ENCODE measurements at places on chromosomes 1 and 21.

GRCh38 chr1:211543025-211543424 is 35.9 kb downstream of the SLC30A1 start:
- DNase-seq = no peak

GRCh38 chr1:65230731-65231481 is 78.4 kb upstream of the DNAJC6 start:
- DNase-seq = no peak

- no peak for DNase-seq
Measured at GRCh38 chr1:81511281-81511680, 289.5 kb upstream of the ADGRL2 start.

GRCh38 chr1:160954158-160955104 is at the start of gene ITLN2:
ITLN2 (minus strand) TSS chr1:160954809; CDS start chr1:160954741, 68 bp downstream.
- DNase-seq = peak; percentile 6

DNA sequence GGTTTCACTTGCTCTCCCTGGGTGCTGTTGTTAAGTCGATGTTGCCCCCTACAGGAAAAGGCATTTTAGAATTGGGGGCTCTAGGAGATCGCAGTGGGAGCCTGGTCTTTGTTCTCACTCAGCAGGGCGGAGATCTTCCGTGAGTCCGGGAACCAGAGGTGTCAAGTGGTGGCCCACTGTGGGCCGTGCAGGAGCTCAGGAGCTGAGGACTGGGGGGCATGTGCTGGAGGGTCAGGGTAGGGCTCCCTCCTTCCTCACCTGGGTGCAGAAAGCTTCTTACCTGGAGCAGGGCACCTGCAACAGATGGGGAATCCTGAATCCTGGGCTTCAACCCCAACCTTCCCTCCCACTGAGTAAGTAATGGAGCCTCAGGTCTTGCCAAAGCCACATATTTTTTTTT is 392.7 kb downstream of the NPHP4 start:
- no peak for DNase-seq

- no peak for DNase-seq
Measured at GRCh38 chr1:185075476-185075875, 30.1 kb downstream of the RNF2 start.

GRCh38 chr21:45818276-45818903 is 163.2 kb upstream of the COL6A1 start:
- no peak for DNase-seq

DNA sequence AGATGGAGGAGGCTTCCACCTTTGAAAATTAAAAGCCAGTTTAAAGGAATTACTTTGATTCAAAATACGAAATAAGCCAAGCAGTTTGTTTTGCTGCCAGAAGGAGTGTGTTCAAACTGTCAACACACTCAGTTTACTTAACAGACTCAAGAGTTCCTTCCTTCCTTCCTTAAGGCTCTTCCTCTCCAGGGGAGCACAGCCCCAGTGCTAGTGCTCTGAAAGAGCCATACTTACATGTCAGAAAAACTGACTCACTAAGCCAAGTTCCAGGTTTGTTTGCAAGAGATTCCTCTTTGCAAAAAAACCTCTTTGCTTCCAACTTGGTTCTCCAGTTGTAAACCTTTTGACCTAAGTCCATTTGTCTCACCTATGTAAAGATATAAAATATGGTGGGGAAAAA is 14.3 kb downstream of the SETD4 start:
- no peak for DNase-seq

DNA sequence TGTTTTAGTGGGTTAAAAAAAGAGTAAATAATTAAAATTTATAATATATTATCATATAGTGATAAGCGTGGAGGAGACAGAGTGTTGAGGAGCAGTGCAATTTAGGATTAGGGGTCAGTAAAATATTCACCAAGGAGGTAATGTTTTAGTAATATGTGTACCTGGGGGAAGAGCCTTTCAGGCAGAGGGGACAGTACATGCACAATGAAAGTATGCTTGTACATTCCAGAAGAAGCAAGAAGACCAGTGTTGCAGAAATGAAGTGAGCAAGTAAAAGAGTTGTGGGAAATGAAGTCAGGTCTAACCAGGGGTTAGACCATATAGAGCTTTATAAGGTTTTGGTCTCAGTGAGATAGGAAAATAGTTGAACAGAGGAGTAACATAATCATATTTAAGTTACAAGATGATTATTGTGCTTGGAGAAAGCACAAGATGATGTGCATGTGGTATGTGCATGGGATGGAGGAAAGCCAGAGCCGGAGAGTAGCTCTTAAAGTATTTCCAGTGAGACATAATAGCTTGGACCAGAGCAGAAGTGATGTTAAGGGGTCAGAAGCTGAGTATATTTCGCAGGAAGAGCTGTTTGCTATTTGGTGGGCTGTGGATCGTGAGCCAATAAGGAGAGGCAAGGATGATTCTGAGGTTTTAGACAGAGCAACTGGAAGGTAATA is 44.8 kb downstream of the SNX7 start:
- peak; percentile 17 for DNase-seq

DNA sequence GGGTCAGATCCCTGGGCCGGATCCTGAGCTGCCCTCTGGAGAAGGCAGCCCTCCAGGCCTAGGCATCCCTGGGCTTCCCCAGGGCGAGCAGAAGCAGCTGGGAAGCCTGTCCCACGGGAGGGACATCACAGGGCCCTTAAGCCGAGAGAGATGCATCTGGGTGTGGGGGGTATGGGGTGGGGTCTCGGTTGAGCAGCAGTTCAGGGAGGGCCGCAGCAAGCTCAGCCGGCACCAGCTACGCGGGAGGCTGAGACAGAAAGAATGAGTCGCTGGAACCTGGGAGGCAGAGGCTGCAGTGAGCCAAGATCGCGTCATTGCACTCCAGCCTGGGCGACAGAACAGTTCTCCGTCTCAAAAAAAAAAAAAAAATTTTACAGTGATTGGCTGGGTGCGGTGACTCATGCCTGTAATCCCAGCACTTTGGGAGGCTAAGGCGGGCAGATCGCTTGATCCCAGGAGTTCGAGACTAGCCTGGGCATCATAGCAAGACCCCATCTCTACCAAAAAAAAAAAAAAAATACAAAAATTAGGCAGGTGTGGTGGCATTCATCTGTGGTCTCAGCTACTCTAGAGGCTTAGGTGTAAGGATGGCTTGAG is 37.7 kb downstream of the RRP1 start:
- DNase-seq = peak; percentile 69

- no peak for DNase-seq
Measured at GRCh38 chr1:204113896-204114295, 37.9 kb downstream of the ETNK2 start.

DNA sequence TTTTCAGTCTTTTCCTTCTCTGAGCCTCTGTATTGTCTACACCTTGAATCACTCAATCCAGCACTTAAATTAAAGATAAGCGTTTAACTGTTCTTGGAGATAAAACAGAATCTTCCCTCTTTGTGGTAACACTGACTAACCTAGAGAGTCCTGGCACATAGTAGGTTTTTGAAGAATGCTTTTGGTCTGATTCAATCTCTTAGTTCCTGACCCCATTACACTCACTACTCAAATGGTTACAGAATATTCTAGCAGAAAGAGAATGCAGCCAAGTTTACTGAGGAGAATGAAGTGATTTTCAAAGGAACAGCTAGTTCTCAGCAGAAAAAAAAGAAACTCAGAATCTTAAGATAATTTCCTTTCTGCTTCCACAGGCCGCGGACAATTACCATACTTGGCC is 309.2 kb upstream of the PRMT6 start:
- peak; percentile 3 for DNase-seq

- DNase-seq = peak; percentile 61
Measured at GRCh38 chr1:78779831-78780230, 130.2 kb downstream of the IFI44 start.

DNA sequence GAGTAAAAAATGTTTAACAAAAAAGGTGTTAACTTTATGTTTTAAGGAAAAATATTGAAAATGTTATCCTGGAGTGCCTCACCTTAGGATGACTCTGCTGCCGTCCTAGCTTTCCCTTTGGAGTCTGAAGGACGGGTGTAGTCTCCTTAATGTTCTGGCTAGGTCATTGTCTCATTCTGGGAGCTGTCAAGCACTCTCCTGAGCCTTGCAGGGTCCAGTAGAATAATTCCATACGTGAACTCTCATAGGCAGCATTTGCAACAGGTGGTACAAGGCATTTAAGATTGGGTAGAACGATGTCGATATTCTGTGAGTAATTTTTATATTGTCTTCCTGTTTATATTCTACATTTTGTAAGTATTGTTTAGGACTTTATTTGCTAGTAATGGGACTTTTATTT is 283.6 kb upstream of the C1orf105 start:
- DNase-seq = no peak

- no peak for DNase-seq
Measured at GRCh38 chr1:237817277-237817676, 73.4 kb downstream of the ZP4 start.

DNA sequence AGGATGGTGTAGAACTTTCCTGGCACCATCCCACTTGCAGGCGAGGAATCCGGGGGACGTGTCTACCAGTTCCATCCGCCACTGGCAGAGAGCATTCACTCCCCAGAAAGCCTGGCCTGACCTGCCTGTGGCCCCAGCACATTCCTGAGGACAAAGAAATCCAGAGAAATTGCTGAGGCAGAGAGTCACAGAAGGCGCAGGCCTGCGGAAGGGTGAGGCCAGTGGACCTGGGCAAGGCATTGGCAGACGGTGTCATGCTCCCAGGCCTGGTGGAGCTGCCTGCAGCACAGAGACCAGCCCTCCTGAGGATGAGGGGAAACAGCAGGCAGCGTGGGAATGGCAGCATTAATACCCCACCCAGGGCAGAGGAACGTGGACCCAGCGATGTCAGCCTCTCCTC is 81.2 kb upstream of the F3 start:
- DNase-seq = peak; percentile 74

- DNase-seq = peak; percentile 94
Measured at GRCh38 chr1:17232759-17233661, 15.9 kb upstream of the PADI3 start.

- peak; percentile 68 for DNase-seq
Measured at GRCh38 chr1:89068291-89068690, 3.3 kb upstream of the GBP1 start.

DNA sequence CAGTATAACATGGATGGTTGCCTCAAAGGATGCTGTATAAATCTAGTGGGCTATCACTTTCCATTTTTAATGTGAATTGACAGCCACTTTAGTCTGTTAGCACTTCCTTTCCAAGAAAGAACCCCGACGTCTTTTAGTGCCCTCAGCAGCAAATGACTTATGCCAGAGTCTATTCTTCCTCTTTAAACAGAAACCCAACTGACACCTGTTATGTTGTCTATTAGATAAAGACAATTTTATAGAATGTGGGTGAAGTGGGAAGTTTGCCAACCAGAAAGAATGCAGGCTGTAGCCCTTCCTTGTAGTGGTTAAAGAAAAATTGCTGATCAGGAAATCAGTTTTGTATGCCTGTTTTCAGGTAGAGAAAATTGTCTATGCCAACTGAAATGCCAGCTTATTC is 344.9 kb downstream of the ZNF326 start:
- no peak for DNase-seq

GRCh38 chr1:228036701-228037231 is 30.0 kb downstream of the WNT3A start:
- no peak for DNase-seq

DNA sequence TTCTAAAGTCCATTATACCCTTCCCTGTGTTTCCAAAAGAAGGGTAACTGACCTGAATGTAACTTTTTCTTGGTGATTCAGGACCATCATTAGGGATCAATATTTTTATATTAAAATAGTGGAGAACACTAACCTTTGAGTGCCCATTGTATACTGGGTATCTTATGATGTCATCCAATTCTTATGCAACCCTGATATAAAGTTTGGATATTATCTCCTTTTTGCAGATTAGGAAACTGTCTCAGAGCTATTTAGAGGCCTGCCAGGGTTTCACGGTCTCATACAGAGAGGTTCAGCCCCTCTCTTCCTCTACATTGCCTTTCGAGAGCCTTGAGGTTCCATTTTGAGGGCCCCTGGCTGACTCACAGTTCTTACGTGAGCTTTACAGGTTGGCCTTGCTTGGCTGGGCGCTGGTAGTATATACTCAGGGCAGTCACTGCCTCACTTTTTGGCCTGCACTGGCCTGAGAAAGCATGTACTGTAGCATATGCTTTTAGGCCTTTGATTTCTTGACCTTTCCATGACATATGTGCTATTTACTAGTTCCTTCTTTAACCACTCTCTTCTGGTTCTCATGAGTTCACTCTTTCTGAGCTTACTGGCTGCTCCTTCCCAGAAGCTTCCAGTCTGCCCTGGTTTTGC is 15.7 kb upstream of the FOXO6 start:
- DNase-seq = no peak

DNA sequence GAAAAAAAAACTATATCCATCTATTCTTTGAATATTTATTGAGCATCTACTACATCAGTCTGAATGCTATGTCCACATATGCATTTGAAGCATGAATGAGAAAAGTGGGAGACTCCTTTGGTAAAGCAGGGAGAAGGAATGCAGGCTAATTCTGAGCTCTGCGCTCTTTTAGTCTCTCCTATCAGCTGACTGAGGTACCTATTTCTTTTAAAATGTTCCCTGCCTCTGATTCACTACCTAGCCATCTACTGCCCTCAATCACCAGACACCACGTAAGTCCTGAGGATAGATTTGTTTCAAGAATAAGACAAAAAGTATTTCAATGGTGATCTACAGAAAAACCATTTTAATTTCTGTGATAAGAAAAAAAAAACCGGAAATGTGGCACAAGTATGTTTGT is 3.8 kb upstream of the RGS13 start:
- DNase-seq = no peak

DNA sequence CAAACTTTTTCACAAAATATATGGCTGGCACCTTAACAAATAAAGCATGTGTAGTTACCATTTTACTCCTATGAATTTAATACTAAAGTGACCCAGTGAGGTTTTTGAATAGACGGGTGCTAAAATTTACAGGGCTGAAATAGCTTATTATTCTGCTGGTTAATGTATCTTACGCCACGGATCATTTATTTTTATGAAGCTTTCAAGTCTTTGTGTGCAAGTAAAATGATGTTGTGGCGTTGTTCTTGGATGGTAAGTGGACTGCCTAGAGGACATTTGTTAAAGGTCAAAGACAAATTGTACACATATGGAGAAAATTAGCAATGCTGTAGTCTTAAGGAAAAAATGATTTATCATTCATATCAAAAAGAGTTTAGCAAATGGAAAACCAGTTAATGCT is 22.8 kb downstream of the INSL5 start:
- DNase-seq = no peak

DNA sequence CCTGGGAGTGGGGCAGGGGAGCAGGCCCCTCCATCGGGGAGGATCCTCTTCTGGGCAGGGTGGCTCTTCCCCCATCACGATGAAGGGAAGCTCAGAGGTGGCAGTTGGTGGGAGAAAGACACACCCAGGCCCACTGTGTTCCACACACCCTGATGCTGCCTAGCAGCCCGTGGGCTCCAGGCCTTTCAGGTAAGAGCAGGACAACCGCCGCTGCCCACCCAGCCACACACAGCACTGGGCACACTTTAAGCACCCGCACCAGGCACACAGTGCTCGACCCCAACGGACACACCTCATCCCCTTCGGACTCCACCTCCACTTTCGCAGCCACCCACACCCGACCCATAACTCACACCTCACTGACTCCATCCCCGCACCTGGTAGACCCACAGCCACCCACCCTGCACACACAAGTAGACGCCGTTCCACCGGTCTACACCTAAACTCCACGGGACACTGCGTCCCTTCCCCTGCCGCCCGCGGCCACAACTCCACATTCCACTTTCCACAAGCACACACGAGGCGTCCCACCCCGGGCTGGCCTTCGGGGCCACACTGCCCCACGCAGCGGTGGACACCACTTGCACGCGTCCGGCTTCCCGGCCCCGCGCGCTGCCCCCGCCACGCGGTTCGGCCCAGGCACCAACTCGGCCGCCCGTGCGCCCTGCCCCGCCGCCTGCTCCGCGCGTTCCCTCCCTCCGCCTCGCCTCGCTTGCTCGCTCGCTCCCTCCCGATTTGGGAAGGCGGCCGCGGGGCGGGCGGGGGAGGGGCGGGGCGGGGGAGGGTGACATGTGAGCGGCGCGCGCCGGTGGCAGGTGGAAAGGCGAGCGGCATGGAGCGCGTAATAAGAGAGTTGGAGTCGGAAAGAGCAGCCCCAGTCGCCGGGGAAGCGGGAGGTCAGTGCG is at the start of gene KCNQ4:
TSS of gene KCNQ4 (plus strand) at position 787 of the 905 bp plus-strand sequence. CDS start 307 bp downstream, outside the sequence.
- DNase-seq = no peak
